M059J (cell line): ENCODE measurements at places on chromosomes 3 and 15.

- DNase-seq, result peak; percentile 22
Measured at GRCh38 chr15:41695750-41696436, 35.7 kb downstream of the MGA start.

GRCh38 chr3:122948408-122948807, 79.2 kb downstream of the SEMA5B start:
- no peak for DNase-seq

DNA sequence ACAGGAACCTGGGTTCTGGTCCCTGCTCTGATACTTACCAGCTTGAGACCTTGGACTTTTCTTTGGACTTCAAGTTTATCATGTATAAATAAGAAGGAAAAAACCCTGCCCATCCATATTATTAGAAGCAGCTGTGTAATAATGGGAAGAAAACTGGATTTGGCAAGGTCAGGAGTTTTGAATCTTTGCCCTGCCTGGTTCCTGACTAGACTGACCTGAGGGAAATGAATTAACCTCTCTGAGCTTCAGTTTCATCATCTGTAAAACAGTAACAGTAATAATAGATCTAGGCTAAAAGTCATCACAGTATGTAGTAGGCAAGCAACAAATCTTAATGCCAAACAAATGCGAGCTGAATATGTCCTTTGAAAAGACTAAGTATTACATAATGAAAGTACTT, 68.8 kb downstream of the FSIP1 start:
- DNase-seq, result no peak

GRCh38 chr3:8213286-8213685, 288.3 kb upstream of the LMCD1 start:
- DNase-seq, result no peak

DNA sequence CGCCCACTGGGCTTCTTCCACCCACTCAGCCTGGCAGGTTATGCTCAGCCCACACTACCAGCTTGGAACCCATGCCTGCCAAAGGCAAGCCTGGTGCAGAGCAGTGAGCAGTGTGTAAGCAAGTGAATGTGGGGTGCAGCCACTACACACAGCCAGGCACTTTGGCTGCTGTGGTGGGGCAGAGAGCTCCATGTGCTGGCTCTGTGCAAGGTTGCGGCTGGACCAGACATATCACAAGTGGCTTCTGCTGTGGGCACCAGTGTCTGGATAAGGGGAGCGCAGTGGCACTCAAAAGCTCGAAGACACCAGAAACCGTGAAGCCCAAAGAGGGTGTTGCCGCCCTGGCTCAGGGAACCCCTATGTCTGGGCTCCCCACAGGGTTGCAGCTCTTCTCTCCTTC, 563.7 kb downstream of the SI start:
- DNase-seq, result no peak
